ELF-1 (cell line): ENCODE measurements at places on chromosomes 5 and 9.
A peak's percentile ranks its signal among the peaks of the same experiment; 100 is the strongest.

GRCh38 chr5:138274189-138274853 is at the start of gene GFRA3:
Gene GFRA3 (minus strand): TSS chr5:138274621. CDS start chr5:138274424, 197 bp downstream.
- DNase-seq = peak; percentile 15

DNA sequence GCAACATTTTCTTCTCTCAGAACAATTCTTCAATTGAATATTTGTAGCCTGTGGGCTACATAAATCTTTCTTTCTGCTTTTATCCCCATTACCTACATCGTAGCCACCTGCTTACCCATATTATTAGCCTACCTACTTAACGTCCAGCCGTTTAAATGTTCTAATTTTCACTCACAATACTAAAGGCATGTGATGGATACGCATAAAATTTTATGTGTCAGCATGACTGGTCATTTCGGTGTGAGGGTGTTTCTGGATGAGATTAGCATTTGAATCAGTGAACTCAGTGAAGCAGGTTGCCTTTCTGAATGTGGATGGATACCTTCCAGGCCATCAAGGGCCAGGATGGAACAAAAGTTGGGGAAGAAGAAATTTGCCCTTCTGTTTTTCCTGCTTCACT is 1722.5 kb upstream of the ACO1 start:
- no peak for DNase-seq

DNA sequence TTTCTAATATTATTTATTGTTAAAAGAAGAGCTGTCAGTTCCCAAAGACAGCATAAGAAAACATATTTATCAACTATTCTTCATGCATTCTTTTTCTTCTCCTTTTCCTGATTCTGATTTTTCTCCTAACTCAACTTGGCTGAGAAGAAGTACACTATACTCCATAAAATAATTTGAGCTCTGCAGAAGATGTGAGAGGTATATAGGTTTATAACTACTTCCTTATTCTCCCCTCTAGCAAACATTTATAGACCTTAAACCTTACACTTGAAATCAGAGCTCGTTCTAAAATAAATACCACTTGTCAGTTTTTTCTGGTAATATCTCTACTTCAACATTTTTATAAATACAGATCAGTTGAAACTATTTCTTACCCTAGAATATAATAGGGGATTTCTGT is 724.8 kb upstream of the GRAMD2B start:
- no peak for DNase-seq

DNA sequence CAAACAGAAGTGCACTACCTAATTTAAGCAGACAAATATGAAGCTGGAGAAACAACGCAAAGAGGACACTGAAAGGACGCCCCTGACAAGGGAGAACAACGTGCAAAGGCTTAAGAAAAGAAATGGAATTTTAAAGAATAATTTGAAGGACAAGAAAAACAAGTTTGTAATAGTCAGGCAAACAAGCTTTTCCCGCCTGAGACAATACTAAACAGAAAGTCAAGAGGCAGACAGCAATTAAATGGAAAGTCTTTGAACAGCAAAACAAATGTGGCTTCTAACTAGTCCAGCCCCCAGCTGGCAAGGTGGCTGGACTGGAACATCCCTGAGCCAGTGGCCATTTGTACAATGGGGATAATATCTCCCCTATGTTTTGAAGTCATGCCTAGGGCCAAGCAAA is 63.3 kb downstream of the SIL1 start:
- DNase-seq = peak; percentile 31

DNA sequence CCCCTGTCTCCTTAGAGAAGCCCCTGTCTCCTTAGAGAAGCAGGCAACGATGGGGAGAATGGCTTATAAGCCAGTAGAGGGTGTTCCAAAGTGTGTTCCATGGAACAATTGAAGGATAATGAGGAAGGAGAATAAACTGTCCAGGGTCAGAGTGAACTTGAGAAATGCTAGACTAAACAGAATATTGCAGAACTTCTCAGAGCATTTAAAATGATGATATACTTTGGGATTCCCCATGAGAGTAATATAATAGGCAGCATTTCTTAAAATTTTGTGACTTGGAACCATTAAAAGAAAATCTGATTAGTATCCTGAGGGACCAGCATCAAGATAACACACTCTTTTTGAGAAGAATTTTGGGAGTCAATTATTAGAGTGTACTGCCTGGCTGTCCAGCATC is 116.8 kb downstream of the PBX3 start:
- DNase-seq = no peak

- no peak for DNase-seq
Observed at GRCh38 chr5:179771311-179771895, 22.4 kb upstream of the LTC4S start.

GRCh38 chr9:1530696-1531095 is 480.5 kb downstream of the DMRT2 start:
- no peak for DNase-seq

GRCh38 chr5:170315154-170315553 is 17.6 kb upstream of the LCP2 start:
- DNase-seq = peak; percentile 59

DNA sequence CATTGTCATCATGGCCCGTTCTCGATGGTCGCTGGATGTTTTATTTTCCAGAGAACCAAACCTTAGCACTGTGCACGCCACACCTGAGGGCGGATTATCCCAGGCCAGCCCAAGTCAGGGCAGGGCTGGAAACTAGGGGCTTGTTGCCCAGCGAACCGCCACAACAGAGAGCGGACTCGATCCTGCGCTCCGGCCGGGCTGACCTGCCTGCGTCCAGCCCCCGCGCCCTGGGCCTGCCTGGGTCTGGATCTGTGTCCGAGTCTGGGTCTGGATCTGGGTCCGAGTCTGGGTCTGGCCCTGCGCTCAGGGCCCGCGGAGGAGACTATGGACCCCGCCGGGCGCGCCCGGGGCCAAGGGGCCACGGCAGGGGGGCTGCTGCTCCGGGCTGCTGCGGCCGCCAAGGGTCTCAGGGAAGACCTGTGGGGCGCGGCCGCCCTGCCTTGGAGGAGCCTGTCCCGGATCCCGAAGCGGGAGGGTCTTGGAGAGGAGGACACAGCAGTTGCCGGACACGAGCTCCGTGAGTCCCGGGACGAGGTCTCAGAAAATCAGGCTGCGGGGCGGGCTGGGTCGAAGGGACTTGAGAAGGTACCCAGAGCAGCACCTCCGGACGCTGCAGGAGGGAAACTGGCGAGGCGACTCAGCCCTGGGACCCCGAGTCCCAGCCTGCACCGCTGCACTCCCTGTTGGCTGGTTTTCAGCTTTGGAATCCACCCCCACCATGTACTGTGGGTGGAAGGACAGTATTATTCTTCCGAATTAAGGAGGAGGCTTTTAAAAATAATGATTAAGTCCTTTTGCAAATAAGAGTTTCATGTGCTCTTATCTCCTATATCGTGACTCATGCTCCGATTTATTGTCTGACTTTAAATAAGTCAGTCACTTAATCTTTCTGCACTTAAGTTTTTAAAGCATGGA is at the start of gene ANKDD1B:
Gene ANKDD1B, plus strand, starts transcription at position 143 of the 915 bp plus-strand sequence. Its CDS starts 182 bp downstream, at position 325.
- DNase-seq = peak; percentile 77

DNA sequence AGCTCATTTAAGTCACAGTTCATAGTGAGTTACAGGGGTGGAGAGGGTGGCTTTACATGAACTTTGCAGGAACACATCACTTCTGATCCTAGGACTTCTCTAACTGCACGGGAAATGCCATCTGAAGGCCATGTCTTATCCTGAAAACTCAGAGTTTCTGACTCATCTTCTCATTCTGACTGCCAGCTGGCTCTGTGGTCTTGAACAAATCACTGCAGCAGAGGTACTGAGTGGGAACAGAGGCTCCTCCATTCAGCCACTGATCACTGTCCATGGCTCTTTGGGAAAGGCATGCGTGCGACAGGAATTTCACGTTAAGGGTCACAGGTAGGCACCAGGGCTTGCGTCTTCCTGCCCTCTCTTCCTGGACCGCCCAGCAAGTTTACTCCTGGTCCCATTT is 114.6 kb upstream of the LRRTM2 start:
- no peak for DNase-seq

DNA sequence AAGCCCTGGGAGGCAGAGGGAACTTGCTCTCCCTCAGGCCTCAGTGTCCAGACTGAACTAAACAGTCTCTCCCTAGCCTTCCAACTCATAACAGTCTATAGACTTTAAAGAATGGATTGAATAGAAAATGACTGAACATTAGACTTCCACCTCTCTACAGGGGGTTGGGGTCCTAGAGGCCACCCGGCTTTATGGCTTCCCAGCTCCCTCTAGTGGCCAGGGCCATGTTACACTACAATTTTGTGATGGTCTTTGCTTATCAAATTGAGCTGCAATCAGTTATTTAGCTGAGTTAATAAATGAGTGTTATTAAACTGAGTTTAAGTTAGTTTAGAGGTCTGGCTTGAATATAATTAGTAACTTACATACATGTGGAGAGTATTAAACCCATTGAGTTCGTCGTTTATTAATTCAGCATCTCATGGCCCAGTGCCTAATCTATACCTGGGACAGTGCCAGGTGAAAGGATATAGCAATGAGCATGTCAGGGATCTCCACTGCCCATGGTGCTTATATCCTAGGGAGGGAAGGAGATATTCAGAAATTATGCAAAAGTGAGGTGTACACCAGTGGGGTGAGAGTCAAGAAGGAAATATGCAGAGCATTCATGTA is 105.2 kb downstream of the SH3TC2 start:
- peak; percentile 52 for DNase-seq
